ENCODE measurements at places on chromosomes 3 and 15. TPM values are rescaled to one million over a fixed set of nuclear protein-coding genes. Genes with fewer than 3 reads are reported as not detected.

GRCh38 chr3:70049761-70050160 lies 50.2 kb downstream of the SAMMSON start:
- no peak for DNase-seq

GRCh38 chr3:115855911-115856310 lies 232.6 kb downstream of the GAP43 start:
- DNase-seq = no peak

GRCh38 chr15:67862750-67863441 lies 23.1 kb upstream of the RNU6-1 start:
- no peak for DNase-seq

FEZF2 gene
- total RNA-seq = not detected

ZMYND10 gene
- 0.28 TPM for total RNA-seq
